ENCODE measurements at places on chromosomes 13 and 19.
A peak's percentile ranks its signal among the peaks of the same experiment; 100 is the strongest.

GRCh38 chr13:38042771-38043170 is 173.2 kb upstream of the TRPC4 start:
- peak; percentile 75 for DNase-seq

DNA sequence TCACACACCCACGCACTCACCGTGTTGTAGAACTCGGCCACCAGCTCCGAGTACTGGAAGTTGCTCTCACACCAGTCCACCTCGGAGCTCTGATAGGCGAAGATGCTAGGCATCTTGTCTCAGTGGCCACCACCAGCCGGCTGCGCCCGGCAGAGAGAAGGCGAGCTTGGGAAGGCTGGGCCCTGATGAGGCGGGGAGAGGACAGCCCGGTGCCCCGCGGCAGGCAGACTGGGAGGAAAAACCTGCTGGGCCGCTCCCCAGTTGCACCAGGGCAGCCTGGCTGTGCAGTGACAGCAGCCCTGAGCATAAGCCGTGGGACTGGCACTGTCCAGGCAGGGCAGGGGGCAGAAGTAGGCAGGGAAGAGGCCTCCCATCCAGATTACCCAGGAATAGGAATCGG is at the start of gene ACER1:
Gene ACER1, minus strand, starts transcription at position 174 of the 400 bp plus-strand sequence. Its CDS starts 61 bp downstream, at position 113.
- DNase-seq = no peak

GRCh38 chr19:48768994-48769713 is 13.8 kb downstream of the FGF21 start:
- DNase-seq = no peak

DNA sequence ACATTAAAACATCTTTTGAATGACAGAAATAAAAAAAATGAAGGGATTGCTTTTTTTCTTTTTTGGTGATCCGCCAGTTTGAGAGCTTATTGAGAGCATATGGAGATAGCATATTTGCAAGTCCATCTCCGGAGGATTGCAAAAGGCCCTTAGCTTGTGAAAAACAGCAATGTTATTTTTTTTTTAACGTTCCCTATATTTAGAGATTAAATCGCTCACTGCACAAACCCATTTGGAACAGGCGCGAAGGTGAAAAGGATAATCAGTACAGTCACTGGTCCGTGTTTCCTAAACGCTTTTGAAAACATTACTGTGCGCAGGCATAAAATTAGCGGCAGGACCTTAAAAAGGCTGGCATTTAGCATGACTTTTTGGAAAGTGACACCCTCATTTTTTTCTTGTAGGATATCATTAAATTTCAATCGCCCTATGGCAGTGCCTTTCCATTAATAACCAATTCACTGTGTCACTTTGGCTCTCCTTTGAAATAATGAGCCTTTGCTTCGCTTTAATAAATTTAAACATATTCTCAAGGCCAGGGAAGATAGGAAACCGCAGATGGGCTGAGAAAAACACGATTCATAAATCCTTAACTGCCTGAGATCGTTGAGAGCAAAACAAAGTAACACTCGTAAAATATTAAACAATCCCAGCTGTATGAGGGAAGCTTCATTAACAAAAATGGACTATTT is 342.2 kb downstream of the DACH1 start:
- DNase-seq = no peak

GRCh38 chr13:54433493-54434206 is 1405.0 kb downstream of the OLFM4 start:
- no peak for DNase-seq

DNA sequence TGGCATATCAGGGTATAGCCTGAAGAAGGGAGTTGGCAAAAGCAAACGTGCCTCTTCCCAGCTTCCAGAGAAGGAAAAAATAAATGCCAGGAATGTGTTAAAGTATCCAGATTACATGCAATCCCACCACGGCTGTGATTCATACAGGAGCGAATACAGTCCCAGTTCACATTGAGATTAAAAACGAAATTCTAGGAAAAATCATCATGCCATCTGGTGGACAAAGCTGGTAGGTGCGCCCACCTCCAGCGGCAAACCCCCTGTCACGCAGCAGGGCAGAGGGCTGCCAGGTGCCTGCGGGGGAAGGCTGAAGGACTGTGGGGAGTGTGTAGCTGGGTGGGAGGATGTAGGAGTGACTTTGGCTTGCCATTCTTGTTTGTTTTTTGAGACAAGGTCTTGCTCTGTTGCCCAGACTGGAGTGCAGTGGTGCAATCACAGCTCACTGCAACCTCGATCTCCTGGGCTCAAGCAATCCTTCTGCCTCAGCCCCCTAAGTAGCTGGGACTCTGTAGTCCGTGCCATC is 6.4 kb upstream of the DMWD start:
- DNase-seq = peak; percentile 93

DNA sequence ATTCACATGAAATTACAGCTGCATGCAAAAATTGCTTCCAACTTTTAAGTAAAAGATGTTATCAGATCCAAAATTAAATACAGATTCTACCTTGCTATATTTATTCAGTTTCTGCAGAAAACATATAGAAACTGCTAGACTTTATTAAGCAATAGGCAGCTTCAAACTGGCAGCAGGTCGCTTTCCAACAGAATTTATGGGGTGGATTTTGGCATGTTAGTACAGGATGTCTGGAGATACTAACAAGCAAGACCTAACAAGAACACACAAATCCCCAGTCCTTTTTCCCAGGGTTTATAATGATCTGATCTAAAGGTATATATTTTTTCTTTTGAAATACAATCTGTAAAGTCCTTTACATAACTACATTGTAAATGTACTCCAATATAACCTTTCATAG is 27.5 kb downstream of the TBC1D4 start:
- DNase-seq = no peak

GRCh38 chr19:19900139-19900728 is 512 bp upstream of the ZNF93 start:
- peak; percentile 74 for DNase-seq
